Activated naive CD8-positive, alpha-beta T cell treated with anti-CD3 and anti-CD28 coated beads for 36 hours (primary cell): ENCODE measurements at places on chromosomes 12 and 14. TPM values are rescaled to one million over a fixed set of nuclear protein-coding genes. Genes with fewer than 3 reads are reported as not detected.

DNA sequence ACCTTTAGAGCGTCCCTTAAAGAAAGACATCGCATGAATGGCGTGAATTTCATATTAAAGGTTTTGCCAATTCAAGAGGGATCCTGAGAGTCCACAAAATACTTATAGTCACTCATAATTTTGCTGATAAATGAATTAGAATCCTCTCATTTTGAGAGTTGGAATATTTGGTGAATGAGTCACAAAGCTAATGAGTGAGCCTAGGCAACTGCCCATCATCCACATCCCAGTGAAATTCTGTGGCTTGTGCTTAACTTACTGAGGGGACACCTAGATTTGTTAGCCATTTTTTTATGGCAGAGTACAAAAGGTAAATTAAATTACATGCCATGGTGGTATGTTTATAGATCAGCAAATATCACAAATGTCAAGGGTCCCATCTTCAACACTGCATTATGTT, 12.7 kb upstream of the NOXRED1 start:
- DNase-seq = no peak

SMOC1 gene
- total RNA-seq = not detected

GRCh38 chr12:53618275-53618674, 7.9 kb downstream of the ATF7 start:
- DNase-seq = no peak

DNA sequence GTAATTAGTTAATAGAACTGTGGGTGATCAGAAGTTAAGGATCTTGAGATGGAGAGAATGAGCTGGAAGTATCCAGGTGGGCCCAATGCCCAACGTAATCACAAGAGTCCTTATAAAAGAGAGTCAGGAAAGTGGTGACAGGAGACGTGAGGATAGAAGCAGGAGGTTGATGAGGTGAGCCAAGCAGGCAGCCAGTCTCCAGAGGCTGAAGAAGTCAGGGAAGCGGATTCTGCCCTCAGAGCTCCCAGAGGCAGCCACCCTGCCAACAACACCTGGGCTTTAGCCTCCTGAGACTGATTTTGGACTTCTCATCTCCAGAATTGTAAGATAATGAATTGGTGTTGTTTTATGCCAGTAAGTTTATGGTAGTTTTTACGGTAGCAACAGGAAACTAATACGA, 10.1 kb upstream of the SAV1 start:
- DNase-seq = no peak

DNA sequence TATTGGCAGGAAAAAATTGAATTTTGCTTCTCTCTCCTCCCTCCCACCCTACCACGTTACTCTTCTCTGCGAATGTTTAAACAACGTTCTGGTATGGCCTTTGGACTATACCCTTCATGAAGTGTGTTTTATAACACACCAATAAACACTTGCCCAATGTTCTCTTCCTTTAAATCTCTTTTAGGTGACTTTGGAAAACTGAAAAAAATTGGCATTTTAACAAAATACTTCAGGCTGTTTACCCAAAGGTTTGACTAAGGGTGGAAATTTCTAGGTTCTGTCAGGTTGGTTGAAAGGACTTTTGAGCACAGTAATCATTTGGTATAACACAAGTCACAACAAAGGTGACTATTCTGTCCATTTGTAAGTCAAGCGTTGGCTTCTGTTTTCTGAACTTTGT, 446.8 kb downstream of the AEBP2 start:
- DNase-seq = no peak

DNA sequence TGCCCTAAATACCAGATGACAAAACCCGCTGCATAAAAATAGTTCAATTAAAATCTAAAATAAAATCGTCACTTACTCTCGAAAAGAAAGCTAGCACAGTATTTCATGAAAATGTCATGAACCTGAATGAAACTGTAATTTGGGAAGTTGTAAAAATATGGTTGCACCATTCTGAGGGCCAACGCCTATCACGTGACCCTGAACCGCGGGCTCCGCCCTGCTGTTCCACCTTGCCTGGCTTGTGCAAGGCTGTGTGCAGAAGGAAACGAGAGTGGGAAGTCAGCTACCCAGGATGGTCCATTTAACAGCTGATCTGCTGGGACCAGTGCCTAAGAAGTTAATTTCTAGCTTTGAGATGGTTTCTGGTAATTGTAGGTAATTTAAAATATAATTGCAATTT, 91.7 kb upstream of the BMP4 start:
- DNase-seq = no peak

- no peak for DNase-seq
Measured at GRCh38 chr12:68620519-68621471, 10.1 kb downstream of the RAP1B start.

CLEC1B gene
- total RNA-seq = not detected
